Body of pancreas (tissue), 4 donors: ENCODE measurements at places on chromosomes 16 and 17. TPM values are rescaled to one million over a fixed set of nuclear protein-coding genes. Genes with fewer than 3 reads are reported as not detected.
A peak's percentile ranks its signal among the peaks of the same experiment; 100 is the strongest.

TM4SF5 gene
- 2.0 TPM for total RNA-seq

- DNase-seq, result no peak
Observed at GRCh38 chr16:87006789-87007745, 310.1 kb downstream of the C16orf95 start.

DNA sequence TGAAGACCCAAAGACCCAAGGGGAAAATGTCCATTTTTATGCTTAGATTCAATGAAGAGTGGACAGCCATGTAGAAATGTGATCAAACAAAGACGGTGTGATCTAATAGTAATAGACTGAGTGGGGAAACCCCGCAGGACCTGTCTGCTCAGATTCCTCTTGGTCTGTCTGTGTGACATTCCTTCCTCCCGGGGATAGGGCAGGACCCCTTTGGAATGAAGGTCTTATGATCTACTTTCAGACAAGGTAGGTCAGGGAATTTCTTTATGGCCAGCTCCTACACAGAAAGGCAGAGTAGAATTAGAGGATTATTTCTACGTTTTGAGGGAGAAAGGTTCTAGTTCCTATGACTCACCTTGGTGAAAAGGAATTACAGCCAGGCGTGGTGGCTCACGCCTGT lies 267.6 kb downstream of the STX8 start:
- DNase-seq, result no peak

DNA sequence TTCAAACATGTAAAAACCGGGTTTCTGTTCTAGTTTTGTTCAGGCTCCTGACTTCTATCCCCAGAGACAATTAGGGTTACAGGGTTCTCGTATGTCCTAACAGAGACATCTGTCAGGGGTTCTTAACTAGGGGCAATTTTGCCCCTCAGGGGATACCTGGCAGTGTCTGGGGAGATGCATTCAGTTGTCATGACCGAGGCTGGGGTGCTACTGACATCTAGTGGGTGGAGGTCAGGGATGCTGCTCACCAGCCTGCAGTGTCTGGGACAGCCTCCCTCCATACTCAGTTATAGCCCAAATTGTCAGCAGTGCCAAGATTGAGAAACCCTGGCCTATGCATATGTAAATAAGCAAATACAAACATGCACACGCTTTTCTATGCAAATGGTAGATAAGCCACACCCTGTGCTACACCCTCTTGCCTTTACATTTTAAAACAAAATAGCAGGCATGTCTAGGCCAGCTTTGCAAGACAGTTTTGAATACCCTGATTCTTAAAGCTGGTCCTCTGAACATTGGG lies 37.4 kb downstream of the CLEC16A start:
- DNase-seq, result no peak

GRCh38 chr16:26317885-26318284 lies 626.1 kb downstream of the HS3ST4 start:
- no peak for DNase-seq

DNA sequence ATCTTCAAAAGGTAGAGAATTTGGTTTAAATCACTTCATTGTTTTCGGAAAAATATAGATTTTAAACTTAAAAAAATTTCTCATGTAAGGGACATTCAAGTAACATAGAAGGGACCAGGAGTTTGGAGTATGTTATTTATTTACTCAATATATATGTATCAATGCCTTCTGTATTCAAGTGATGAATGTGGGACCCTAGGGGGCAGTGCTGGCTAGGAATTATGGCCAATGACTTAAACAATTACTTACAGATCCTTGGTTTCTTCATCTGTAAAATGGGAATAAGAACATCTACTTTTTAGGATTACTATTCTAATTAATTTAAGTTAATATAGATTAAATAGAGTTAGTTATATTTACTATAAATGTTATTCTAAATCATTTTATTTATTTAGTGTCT lies 886.3 kb upstream of the RBFOX1 start:
- DNase-seq, result no peak

DNA sequence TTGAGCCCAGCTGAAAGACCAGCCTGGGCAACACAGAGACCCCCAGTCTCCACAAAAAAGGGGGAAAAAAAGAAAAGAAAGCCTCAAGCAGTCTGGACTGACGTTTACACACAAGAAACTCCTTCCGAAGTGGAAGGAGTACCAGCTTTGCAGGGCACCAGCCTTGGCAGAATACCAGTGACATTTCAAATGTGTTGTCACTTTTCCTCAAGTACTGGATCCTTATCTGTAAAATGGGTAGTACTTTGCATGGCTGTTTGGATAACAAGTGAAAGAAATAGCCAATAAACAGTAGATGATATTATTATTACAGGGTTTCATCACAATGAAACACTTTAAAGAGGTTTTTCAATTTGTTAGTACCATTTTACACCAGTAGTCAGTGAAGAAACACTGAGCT lies 14.2 kb downstream of the YWHAE start:
- no peak for DNase-seq

DNA sequence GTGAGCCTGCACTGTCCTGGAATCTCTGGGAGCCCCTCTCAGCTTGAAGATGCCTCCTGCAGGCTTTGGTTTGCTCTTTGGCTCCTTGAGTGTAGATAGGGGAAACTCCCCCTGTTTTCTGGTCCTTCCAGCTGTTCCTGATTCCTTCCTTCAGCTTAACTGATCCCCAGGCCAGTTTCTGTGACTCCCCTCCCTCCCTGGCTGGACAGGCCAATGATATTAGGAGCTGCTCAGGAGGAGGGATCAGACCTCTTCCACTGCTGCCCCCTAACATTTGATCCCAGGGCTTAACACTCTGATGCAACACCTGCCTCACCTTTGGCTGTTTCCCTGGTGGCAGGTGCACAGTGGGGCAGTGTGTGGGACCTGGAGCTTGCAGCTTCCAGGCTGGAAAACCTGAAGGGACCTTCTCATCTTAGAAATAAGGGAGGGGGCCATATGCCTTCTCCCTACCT lies at the start of gene TAC4:
Gene TAC4, minus strand, starts transcription at position 51 of the 455 bp plus-strand sequence. CDS start 52 bp downstream, outside the sequence.
- DNase-seq, result no peak

GRCh38 chr16:56294579-56294978 lies 103.3 kb downstream of the GNAO1 start:
- no peak for DNase-seq

GRCh38 chr16:23225634-23226033 lies 43.1 kb downstream of the SCNN1G start:
- no peak for DNase-seq

- no peak for DNase-seq
Observed at GRCh38 chr16:85926370-85926769, 27.4 kb downstream of the IRF8 start.

GRCh38 chr17:3385869-3386816 lies at the start of gene OR3A2:
Gene OR3A2 (minus strand): TSS chr17:3386308.
- no peak for DNase-seq

DNA sequence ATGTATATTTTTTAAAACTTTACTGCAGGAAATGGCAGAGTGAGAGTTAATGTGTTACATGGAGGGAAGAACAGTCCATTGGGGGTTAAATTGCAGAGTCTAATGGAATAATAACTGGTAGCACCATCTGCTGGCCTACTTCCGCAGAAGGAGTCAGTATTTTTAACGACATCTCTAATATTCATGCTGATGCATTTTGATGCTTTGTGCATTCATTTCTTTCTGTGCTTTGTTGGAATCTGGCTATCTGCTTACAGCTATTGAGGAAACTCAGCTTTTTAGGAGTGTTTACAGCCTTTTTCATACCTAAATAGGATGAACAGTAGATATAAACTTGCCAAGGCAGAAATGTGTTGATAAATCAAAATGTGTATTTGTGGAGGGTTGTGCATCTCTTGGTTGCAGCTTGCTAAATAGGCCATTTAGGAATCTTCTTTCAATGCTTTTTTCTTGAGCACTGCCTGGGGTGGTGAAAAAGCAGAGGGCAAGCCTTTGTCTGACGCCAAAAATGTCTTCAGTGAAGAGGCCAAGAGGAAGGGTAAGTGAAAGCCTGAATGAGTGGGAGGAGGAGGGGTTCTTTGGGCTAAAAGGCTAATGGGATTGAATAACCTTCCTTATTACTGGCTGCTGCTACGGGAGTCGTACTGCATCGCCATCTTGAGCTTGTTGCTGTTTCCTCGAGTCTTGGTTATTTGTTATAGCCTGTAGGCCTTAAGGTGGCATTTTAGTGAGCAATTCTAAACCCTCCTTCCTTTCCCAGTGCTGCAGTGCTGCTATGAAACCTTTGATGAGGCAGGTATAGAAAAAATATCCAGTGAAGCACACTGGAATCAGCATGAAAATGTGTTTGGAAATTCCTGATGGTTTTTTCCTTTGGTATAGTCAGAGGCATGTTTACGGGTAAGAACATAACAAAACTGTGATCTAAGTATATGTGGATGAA lies 153.3 kb downstream of the CHD9 start:
- peak; percentile 60 for DNase-seq

GRCh38 chr17:75153780-75154194 lies 525 bp downstream of the JPT1 start:
- DNase-seq, result no peak

DNA sequence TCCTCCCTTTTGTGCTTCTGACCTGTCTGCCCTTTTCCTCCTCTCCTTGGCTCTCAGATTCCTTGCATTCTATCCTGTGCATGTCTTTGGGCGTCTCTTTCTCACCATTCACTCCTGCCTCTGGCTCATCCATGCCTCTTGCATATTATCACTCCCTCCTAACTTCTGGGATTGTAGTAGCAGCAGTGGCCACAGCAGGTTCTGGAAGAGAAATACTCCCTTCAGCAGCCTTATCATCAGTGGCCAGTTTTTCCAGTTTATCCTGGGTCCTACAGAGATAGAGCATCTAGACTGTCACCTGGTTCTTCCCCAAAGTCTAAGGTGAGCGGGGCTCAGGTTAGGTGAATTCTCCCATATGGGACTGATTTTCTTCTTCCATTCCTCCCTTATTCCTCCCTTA lies 354.0 kb upstream of the CCL2 start:
- DNase-seq, result no peak

- DNase-seq, result peak; percentile 39
Observed at GRCh38 chr17:1347589-1348323, 52.3 kb downstream of the YWHAE start.

DNA sequence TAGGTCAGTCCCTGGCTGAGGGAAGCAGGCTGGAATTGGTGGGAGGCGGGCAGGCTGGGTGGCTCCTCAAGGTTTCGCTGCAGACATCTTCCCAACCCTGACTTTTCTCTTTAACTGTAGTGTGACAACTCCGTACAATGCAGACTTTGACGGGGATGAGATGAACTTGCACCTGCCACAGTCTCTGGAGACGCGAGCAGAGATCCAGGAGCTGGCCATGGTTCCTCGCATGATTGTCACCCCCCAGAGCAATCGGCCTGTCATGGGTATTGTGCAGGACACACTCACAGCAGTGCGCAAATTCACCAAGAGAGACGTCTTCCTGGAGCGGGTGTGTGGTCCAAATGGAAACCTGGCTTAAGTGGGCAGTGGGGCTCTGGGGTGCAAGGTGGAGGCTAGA lies 15.0 kb downstream of the POLR2A start:
- no peak for DNase-seq

DNA sequence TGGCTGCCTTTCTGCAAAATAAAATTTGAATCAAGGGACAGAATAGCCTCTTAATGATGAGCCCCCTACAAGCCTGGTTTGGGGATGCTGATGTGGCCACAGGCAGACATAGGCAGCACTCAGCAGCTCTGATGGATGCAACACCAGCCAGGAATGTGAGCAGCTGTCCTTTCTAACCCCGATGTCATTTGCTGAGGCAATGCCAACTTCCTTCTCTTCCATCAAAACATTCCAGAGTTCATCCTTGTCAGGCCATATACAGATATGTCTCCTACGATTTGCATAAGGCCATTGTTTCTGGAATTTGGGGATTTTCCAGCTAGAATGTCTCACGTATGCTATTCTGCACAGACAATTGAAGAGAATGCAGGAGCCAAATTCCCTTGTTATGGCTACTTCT lies 52.1 kb upstream of the MYOCD start:
- no peak for DNase-seq

DNA sequence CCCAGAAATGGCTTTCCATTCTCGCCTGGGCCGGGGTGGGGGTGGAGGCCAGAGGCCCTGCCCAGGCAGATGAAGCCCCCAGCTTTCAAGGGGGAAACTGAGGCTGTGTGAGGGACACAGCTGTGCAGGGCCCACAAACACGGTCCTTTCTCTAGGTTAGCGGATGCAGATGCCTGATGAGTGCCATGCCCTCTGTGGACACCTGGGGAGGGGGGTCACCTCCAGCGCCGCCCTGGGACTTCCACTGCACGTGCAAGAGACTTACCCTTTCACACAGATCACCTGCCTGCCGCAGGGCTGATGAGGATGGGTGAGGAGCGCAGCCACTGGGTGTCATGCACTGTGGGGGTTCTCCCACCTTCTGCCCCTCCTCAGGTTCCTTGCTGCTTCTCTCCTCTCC lies 2.6 kb upstream of the ANTKMT start:
- DNase-seq, result no peak

DNA sequence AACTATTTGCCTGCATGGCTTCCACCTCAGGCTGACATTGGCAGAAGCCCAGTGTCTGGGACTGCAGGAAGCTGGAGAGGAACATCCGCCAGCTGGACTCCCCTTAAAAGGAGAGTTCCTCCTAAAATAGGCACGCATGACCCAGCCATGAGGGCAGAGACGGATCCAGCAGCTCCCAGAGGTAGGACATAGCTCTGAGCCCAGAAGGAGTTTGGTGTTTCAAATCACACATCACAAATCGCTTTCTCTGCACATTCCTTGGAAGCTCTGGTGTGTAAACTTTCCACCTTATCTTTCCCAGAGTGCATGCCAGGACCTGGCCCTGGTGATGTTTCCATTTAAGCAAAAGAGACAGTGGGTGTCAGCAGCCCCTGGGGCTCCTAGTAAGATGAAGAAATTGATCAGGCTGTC lies 231.1 kb upstream of the CDH5 start:
- DNase-seq, result peak; percentile 13

- no peak for DNase-seq
Observed at GRCh38 chr17:5354886-5355415, 64.5 kb downstream of the NUP88 start.

CD300LB gene
- total RNA-seq, result not detected

- DNase-seq, result no peak
Observed at GRCh38 chr17:67105213-67105612, 60.9 kb downstream of the CACNG1 start.

GRCh38 chr17:68564415-68565111 lies 36.6 kb downstream of the FAM20A start:
- DNase-seq, result no peak

- no peak for DNase-seq
Observed at GRCh38 chr16:68134644-68135043, 49.5 kb downstream of the NFATC3 start.

- no peak for DNase-seq
Observed at GRCh38 chr16:27644165-27644564, 94.2 kb downstream of the KATNIP start.

DNA sequence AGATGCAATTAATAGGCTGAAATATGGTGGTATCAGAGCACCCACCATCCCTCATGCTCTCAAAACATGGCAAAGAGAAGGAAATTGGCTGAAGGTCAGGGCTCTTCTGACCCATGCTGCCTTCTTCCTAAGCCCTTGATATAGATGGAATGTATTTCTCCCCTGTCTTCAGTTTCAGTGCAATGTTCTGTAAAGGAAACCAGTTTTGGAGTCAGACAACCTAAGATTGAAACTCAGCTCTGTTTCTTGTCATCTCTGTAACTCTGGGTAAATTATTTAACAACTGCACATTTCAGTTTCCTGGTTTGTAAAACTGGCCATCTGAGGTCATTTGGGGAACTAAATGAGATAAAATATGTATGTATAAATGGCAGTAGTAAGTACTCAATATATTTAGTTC lies 243.9 kb downstream of the CA10 start:
- DNase-seq, result no peak
